Natural killer cell (primary cell): ENCODE measurements at places on chromosomes 5 and 9. TPM values are rescaled to one million over a fixed set of nuclear protein-coding genes. Genes with fewer than 3 reads are reported as not detected.

Gene BARX1
- total RNA-seq: not detected

Gene PCAT7
- total RNA-seq: not detected

Gene IL31RA
- not detected for total RNA-seq

Gene CDC20B
- total RNA-seq: not detected

Gene WDR41
- 24.9 TPM for total RNA-seq

Gene TMEFF1
- total RNA-seq: 0.18 TPM

Gene PFN3
- total RNA-seq: not detected

Gene SOHLH1
- not detected for total RNA-seq

Gene GPR150
- total RNA-seq: 0.97 TPM

Gene WNK2
- total RNA-seq: not detected

Gene TMOD1
- 3.2 TPM for total RNA-seq

Gene RNF38
- total RNA-seq: 90.0 TPM

Gene PALM2AKAP2
- total RNA-seq: not detected

Gene MLANA
- not detected for total RNA-seq

Gene RRAGA
- total RNA-seq: 43.9 TPM

Gene NEURL1B
- 0.54 TPM for total RNA-seq

Gene CBY3
- total RNA-seq: not detected

Gene PCDHGA6
- total RNA-seq: 0.20 TPM

Gene ISL1
- not detected for total RNA-seq

Gene DOCK8
- total RNA-seq: 156 TPM

Gene ATP6V1G1
- total RNA-seq: 101 TPM

Gene ITGA2
- total RNA-seq: 0.11 TPM

Gene GADD45G
- 2.8 TPM for total RNA-seq

Gene PANK3
- 46.9 TPM for total RNA-seq

Gene GPR151
- total RNA-seq: not detected

Gene EQTN
- total RNA-seq: not detected

Gene GDA
- total RNA-seq: not detected
